NB4 (cell line): ENCODE measurements at places on chromosomes 12 and 14.

GRCh38 chr12:61991661-61992060, 268.5 kb upstream of the USP15 start:
- DNase-seq: no peak

DNA sequence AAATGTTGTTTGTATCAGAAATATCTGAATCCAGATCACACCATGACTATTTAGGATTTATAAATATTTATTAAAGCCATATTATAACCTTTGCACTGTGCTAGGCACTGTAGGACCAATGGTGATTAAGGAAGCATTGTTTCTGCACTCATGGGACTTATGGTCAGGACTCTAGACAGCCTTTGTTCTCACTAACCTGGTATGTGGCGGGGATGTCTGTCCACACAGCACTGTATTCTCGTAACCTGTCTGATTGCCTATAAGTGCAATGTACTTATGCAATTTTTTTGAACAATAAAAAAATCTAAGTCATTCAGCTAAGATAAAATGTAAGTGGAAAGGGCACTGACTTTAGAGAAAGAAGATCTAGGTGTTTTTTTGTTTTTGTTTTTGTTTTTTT, 6.7 kb upstream of the SSPN start:
- DNase-seq: peak; percentile 29

DNA sequence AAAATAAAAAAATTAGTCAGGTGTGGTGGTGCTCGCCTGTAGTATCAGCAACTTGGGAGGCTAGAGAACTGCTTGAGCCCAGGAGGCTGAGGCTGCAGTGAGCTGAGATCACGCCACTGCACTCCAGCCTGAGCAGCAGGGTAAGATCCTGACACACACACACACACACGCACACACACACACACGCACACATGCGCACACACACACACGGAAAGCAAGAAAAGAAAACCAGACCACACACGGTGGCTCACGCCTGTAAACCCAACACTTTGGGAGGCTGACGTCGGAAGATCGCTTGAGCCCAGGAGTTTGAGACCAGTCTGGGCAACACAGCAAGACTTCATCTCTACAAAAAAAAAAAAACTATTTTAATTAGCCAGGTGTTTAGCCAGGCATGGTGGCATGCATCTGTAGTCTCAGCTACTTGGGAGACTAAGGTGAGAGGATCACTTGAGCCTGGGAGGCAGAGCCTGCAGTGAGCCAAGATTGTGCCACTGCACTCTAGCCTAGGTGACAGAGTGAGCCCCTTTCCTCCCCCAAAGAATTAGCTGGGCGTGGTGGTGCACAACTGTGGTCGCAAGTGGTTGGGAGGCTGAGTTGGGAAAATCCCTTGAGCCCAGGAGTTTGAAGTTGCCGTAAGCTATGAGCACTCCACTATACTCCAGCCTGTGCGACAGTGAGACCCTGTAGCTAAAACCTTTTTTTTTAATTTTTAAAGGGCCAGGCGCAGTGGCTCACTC, 44.5 kb downstream of the HECTD1 start:
- no peak for DNase-seq

- no peak for DNase-seq
Measured at GRCh38 chr12:4705824-4706223, 14.4 kb upstream of the GALNT8 start.

- no peak for DNase-seq
Measured at GRCh38 chr14:45222485-45223262, 30.3 kb downstream of the MIS18BP1 start.

GRCh38 chr12:103807561-103808238, 33.3 kb downstream of the NT5DC3 start:
- no peak for DNase-seq

DNA sequence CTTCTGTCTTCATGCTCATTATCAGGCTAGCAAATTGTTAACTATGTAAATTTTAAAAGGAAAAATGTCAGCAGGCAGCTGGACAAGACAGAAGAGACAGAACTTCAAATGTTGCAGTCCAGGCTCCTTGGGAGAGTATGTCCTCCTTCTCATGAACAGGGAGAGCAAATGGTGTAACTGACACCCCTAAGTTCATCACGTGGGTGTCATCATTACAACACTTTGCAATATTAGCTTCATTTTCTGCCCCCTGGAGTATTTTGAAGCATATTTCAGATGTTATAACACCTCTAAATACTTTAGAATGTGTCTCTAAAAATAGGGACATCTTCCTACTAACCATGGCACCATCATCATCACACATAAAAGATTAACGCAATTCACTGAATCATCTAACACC, 62.1 kb downstream of the ZNF664 start:
- no peak for DNase-seq

GRCh38 chr14:35482994-35483515, 50.9 kb upstream of the INSM2 start:
- DNase-seq: peak; percentile 2

GRCh38 chr14:89270439-89271227, 146.4 kb downstream of the FOXN3 start:
- no peak for DNase-seq

GRCh38 chr12:12804432-12804886, 8.7 kb upstream of the DDX47 start:
- no peak for DNase-seq

DNA sequence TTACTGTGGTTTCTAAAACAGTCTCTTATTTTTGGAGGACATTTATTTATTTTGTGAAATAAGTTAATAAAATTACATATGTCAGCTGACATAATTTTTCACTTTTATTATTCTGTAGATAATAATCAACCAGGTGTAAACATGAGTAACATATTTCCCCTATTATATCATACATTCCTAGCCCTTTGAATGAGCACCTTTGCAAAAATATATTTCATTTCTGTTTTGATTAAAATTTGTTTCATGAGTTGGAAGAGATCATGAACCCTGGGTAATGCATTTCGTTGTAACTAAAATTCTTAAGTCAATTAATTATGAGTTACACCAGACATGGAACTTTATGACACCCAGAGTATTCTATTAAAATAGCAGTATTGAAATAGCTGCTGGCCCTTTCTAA, 56.3 kb downstream of the SLC16A7 start:
- no peak for DNase-seq

- DNase-seq: no peak
Measured at GRCh38 chr14:88296351-88296750, 26.7 kb downstream of the KCNK10 start.

DNA sequence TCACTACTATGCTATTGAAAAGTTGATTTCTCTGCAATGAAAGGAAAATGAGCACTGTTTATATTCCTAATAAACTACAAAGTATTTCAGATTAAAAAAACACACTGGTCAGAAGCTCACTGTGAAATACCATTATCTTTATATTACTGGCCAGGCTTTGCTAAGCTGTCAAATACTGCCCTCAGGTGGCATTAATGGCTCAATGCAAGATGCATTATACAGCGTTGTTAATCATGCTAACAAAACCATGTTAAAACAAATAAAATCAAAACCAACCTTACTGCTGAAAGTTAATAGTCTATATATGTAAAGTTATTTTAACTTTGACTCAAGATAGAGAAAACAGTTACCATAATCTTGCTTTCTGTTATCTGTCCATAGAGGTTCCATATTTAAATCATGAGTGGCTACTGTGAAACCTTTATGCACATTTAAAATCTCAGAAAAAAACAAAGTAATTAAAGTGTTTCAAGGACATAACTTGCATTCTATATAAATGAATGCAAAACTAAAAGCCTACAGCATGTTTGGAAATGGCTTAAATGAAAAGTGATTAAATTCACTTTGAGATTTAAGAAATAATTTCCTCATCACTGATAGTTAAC, 121.7 kb downstream of the RALGAPA1 start:
- peak; percentile 62 for DNase-seq

DNA sequence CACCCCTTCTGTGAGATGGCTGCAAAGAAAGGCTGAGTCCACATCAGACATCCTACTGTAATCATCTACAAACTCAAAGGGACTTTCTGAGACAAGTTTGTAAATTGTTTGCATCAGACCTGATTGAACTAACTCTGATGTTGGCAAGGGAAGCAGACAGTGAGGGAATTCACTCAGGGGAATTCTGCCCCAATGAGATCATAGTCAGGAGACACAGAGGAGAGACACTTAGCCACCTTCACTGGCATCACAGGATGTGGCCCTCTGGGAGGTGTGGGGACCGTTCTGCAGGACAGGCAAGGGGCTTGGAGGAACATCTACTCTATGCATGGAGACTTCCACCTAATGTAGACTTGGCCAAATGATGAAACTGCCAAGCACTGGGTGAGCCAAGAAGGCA, 70.7 kb upstream of the DDX11 start:
- DNase-seq: no peak

DNA sequence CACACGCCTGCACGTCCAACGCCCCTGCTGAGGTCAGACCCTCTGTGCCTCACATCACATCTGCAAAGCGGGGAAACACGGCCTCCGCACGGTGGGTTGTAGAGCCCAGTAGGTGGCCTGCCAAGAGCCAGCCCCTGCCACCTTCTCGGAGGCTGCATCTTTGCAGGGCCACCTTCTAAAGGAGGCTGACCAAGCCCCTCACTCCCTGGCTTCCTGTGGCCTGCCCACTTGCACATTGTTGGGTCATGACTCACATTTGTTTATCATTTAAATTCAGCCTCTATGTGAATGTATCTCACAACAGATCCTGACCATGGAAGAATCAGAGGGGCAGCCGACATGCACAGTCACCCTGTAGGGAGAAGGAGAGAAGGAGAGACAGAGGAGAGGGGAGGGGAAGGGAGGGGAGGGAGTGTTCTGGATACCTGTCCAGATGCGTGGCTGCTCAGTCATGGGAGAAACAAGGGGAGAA, 319.5 kb upstream of the DIO3 start:
- DNase-seq: no peak

DNA sequence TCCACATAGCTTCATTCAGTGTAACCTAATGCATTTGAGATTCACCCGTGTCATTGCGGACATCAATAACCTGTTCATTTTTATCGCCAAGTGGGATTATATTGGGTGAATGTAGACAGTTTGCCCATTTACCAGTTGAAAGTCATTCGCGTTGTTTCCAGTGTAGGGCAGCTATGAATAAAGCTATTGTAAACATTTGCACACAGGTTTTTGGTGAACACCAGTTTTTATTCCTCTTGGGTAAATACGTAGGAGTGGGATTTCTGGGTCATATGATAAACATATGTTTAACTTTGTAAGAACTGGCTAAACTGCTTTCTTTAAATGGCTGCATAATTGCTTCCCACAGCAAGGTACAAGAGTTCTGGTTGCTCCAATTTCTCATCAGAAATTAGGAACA, 33.6 kb downstream of the C14orf132 start:
- DNase-seq: no peak

GRCh38 chr12:2651068-2651965, 143.5 kb upstream of the FKBP4 start:
- DNase-seq: no peak

DNA sequence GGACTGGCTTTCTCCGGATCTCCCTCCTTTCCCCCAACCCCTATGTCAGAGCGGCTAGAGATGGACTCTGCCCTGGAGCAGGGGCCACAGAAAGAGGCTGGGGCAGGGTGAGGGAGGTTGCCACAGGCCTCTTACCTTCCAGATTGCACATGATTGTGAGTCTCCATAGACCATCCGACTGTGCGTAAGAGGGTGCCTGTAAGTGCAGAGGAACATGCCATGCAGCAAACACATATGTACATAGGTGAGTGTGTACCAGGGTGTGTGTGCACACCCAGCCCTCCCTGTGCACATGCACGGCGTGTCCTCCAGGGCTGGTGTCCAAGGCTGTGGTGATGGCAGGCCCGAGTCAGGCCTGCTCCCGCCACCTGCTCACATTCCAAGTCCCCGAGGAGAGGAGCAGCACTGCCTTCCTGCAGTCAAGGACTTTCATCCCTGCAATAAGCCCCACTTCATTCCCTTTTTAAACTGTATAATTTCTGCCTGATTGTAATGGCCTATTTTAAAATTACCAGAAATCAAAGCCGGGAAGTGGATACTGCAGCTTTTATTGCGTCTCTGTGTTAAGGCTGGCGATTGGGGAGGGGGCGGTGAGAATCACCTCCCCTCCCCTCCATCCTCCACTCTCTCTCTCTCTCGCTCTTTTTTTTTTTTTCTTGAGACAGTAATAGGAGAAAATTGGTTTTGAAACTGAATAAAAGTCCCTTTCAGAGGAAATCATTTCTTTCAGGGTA, 28.5 kb downstream of the FAM222A start:
- no peak for DNase-seq

- DNase-seq: no peak
Measured at GRCh38 chr14:100738269-100738691, 11.6 kb downstream of the DLK1 start.

GRCh38 chr12:84995641-84996040, 40.4 kb downstream of the TSPAN19 start:
- DNase-seq: no peak

DNA sequence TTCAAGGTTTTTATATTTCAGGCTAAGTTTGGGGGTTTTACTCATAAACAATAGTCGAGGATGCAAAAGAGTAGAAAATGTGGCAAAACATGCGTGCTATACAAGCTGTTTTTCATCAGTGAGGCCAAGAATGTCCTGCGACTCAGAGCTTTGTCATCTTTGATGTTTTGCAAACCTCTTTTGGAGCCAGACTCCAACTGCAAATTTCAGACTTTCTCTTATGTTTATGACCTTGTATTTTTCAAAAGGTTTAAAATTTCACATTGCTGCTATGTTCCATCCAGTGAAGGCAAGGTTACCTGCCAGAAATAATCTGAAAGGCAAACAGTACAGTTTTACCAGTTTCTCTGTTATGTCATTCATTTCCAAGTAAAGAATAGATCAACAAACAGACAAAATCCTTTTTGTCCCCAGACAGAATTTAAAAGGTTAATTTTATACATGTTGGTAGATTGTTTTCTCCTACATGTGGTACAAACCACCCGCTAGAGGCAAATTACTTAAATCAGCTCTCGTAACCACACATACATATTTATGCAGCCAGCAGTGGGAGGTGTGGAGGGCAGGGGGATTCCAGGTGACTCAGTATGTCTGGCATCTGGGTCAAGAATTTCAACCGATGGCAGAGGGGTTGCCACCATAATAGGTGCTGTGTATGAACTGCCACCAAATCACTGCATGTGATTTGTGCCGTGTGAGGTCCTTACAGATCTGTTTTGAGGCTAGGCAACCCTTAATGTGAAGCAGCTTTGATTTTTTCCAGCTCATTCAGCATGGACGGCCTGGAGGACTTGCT, 119.8 kb upstream of the CPM start:
- DNase-seq: no peak

GRCh38 chr12:132716356-132716755, 5.7 kb downstream of the PGAM5 start:
- DNase-seq: no peak

GRCh38 chr14:79584679-79585078, 626.6 kb downstream of the DIO2 start:
- DNase-seq: no peak

GRCh38 chr12:25835385-25835784, 123.1 kb upstream of the RASSF8 start:
- no peak for DNase-seq

DNA sequence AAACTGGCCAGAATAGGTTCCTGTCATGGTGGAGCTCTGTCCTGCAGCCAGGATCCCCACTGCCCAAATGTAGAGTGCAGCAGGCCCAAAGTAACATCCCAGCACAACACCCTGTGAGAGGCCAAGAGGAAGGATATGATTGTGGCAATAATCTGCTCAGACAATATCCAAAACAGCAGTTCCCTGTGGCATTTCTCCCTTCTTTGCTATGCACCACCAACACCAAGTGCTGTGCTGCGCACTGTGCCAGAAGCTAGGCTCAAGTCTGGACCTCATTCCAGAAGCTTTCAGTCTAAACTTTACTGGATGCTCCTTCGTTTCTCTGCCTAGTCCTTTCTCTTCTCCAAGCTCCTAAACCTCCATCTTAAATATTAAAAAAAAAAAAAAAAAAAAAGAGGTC, 33.4 kb downstream of the SLC11A2 start:
- DNase-seq: no peak
